ENCODE measurements at places on chromosomes 7 and 10.

- DNase-seq, result no peak
Observed at GRCh38 chr7:94099679-94100078, 95.5 kb upstream of the BET1 start.

- no peak for DNase-seq
Observed at GRCh38 chr7:133822868-133823552, 304.1 kb upstream of the LRGUK start.

DNA sequence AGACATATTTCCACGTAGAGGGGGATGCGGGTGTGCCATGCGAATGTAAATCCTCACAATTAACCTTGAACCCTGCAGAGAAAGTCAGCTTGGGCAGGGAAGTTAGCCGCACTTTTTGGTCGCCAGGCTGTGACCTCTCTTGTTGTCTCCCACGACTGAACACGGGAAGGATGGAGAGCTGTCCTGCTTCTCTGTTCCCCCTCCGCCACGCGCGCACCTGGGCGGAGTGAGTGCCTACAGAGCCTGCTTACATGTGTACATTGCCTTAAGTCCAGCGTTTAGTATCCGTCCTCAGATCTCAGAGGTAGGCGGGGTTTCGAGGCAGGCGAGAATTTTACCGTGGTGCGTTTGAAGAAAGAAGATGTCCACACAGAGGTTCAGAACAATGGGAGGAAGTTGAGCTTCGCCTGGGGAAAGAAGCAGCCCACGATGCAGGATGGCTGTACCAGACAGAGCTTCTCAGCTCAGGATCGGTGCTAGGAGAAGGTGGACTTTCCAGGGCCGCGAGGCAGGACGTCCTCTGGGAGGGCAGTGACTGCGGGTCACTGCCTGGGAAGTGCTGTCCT lies 482 bp upstream of the ERCC6 start:
- no peak for DNase-seq

- DNase-seq, result peak; percentile 34
Observed at GRCh38 chr7:151626422-151627115, 106.9 kb upstream of the RHEB start.
